ENCODE measurements at places on chromosomes 1 and 21. TPM values are rescaled to one million over a fixed set of nuclear protein-coding genes. Genes with fewer than 3 reads are reported as not detected.

FAM72D gene
- total RNA-seq, result not detected

ADAMTSL4 gene
- not detected for total RNA-seq

DNAH14 gene
- not detected for total RNA-seq

RCAN1 gene
- 0.73 TPM for total RNA-seq

C1orf167 gene
- not detected for total RNA-seq

KLF18 gene
- not detected for total RNA-seq

GPA33 gene
- total RNA-seq, result 2.0 TPM

S100A12 gene
- total RNA-seq, result not detected

RAB7B gene
- not detected for total RNA-seq

DENND2D gene
- total RNA-seq, result 50.8 TPM

ZYG11A gene
- not detected for total RNA-seq

DISP3 gene
- 0.28 TPM for total RNA-seq

S100A1 gene
- not detected for total RNA-seq

LCE1B gene
- not detected for total RNA-seq

RHD gene
- total RNA-seq, result 0.14 TPM

GRCh38 chr1:35929730-35930592 lies 944 bp upstream of the AGO3 start:
- peak; percentile 3 for DNase-seq

DNA sequence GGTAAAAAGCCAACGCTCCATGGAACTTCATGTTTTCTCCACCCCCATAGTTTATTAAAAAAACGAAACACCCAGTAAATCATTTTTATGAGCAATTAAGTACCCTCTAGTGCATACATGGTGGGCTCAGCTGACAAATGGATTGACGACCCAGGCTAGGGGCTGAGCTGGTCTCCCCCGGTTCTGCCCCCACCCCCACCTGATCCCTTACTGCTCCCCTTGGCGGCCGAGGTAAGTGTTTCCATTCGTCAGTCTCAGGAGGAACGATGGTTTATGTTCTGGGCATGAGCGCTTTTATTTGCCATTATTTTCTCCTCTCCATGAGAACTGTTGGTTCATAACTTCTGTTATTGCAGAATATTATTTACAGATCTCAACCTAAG lies 233.9 kb upstream of the C1orf174 start:
- DNase-seq, result no peak

DNA sequence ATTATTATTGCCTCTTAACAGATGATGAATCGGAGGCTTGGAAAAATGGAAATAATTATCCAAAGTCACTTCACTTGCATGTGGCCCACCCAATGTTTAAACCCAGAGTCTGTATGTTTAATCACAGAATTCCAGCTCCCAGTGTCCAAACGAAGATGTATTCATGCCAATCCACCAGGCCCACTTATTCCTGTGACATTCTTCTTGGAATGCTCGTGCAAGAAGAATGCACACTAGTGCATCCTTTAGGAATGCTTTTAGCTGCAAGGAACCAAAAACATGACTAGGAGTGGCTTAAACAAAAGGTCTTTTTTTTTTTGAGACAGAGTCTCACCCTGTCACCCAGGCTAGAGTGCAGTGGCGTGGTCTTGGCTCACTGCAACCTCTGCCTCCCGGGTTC lies 8.9 kb upstream of the OPRD1 start:
- DNase-seq, result no peak

DNA sequence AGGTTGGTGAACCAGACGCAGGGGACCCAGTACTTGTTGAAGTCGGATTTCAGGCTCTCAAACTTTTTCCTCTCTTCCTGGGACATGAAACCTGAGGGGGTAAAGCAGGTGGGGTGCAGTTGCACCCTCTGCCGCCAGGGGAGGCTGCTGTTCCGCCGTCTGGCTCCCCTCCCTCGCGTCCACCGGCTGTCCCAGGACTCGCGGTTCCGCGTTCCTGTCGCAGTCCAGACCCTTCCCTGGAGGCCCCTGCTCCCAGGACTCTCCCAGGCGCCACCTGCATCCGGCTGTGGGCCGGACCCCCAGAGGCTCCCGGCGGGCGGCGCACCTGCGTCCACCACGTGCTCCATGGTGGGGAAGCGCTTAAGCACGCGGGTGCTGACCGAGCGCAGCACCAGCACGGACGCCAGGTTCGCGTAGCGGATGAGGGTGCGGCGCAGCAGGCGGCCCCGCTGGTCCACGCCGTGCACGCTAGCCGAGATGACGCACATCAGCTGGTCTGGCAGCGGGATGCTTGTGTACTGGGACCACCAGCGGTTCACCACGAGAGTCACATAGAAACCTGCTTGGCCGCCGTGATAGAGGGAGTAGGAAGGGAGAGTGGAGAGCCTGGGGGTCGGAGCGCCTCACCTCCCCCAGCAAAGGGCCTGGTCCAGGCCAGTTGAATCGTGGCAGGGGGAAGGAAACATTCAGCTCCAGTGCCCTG lies 1.7 kb downstream of the BEST4 start:
- DNase-seq, result peak; percentile 64

- no peak for DNase-seq
Measured at GRCh38 chr1:154842635-154843034, 27.4 kb downstream of the KCNN3 start.

- no peak for DNase-seq
Measured at GRCh38 chr1:33010932-33011731, 25.6 kb downstream of the AK2 start.

GRCh38 chr1:64923294-64923718 lies 43.0 kb downstream of the JAK1 start:
- peak; percentile 74 for DNase-seq

GRCh38 chr1:231750818-231751362 lies 124.3 kb downstream of the DISC1 start:
- DNase-seq, result no peak

DNA sequence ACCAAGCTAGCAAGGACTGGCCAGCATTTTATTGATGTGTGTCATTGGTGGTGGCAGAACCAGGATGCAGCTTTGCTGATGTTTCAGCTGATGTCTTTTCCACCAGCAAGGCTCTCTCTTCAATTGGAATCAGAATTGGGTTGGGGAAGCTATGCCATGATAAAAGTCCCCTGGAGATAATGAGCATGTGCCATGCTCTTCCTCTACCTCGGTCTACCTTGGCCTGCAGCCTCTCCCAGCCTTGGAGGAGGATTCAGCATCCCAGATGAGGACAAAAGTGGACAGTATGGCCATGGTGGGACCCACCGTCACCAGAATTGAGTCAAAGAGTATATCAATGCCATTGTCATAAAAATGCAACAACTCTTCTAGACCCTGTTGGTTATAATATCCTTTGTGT lies 8.6 kb downstream of the AVPR1B start:
- DNase-seq, result no peak

- DNase-seq, result no peak
Measured at GRCh38 chr1:245319094-245319493, 164.3 kb downstream of the KIF26B start.

- no peak for DNase-seq
Measured at GRCh38 chr1:62311473-62311943, 7.7 kb downstream of the KANK4 start.

DNA sequence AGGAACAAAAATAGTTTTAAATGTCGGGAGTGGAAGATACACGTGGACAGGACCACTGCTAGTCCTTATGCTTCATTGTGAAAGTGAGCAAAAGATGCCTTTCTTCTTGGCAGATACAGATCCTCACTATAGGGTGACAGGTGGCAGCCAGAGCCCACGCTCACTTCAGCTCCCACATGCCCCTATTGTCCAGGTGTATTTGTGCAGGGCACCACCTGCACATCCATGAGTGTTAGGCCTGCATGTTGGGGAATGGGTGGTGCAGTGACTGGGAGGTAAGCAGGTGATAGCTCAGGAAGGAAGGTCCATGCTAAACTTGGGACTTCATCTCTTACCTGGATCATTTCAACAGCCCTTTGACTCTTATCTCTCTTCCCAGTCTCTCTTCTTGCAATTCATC lies 27.4 kb downstream of the SLC5A9 start:
- no peak for DNase-seq

GRCh38 chr1:27152829-27153548 lies 1.9 kb downstream of the SLC9A1 start:
- no peak for DNase-seq

DNA sequence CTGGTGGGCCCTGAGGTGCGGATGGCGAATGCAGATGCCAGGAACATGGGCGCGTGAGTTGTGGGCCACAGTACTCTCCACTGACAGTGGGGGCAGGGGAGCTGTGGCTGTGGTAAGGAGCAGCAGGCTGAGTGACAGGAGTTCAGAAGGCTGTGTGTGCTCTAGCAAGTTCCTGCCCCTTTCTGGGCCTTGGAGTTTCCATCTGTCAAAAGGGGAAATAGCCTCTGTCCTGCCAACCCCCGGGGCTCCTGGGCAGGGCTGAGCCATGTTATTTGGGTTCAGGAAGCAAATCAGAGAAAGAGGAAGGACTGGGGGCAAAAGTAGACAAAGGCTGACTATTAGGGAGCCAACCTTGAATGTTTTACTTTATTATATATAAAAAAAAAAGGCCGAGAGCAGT lies 19.5 kb upstream of the MFN2 start:
- DNase-seq, result no peak

- DNase-seq, result no peak
Measured at GRCh38 chr1:8011016-8011415, 15.1 kb downstream of the ERRFI1 start.

- peak; percentile 65 for DNase-seq
Measured at GRCh38 chr1:207822602-207823451, 71.0 kb downstream of the CD46 start.

GRCh38 chr21:15051644-15052458 lies 12.9 kb downstream of the NRIP1 start:
- DNase-seq, result no peak

GRCh38 chr1:61452176-61453035 lies 272.5 kb downstream of the TM2D1 start:
- no peak for DNase-seq

- peak; percentile 74 for DNase-seq
Measured at GRCh38 chr1:175146529-175147213, 45.9 kb downstream of the KIAA0040 start.

GRCh38 chr1:160629286-160630210 lies 17.3 kb downstream of the SLAMF1 start:
- DNase-seq, result peak; percentile 85

DNA sequence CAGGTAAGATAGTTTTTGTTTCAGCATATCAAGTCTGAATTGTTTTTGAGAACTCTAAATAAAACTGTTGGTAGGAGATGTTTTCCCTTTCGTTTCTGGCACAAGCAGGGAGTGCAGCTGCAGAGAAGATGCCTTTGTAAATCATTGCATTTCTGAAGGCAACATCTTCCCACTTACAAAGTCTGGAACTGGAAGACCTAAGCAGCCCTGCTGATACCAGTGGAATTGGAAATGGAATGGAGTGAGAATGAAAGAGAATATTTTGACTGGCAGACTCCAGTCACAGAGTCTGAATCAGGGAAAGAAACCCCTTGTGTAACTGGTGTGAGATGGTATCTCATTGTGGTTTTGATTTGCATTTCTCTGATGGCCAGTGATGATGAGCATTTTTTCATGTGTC lies 815.6 kb downstream of the LTN1 start:
- DNase-seq, result no peak

DNA sequence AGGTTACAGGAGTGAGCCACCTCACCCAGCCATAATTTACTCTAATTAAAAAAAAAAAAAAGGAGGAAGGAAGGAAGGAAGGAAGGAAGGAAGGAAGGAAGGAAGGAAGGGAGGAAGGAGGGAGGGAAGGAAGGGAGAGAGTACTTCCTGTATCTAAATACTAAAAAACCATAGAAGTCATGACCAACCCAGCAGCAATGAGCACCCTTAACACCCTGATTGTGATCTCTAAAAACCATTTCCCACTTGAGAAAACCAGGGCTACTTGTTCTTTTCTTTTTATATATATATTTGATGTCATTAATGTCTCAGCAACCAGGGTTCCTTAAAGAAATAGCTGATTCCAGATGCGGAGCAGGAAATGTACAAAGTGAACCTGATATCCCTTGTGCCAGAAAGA lies 31.2 kb downstream of the ARID4B start:
- DNase-seq, result no peak

Data from CD8-positive, alpha-beta T cell (primary cell).